ENCODE measurements at places on chromosomes 11 and 22.
A peak's percentile ranks its signal among the peaks of the same experiment; 100 is the strongest.

DNA sequence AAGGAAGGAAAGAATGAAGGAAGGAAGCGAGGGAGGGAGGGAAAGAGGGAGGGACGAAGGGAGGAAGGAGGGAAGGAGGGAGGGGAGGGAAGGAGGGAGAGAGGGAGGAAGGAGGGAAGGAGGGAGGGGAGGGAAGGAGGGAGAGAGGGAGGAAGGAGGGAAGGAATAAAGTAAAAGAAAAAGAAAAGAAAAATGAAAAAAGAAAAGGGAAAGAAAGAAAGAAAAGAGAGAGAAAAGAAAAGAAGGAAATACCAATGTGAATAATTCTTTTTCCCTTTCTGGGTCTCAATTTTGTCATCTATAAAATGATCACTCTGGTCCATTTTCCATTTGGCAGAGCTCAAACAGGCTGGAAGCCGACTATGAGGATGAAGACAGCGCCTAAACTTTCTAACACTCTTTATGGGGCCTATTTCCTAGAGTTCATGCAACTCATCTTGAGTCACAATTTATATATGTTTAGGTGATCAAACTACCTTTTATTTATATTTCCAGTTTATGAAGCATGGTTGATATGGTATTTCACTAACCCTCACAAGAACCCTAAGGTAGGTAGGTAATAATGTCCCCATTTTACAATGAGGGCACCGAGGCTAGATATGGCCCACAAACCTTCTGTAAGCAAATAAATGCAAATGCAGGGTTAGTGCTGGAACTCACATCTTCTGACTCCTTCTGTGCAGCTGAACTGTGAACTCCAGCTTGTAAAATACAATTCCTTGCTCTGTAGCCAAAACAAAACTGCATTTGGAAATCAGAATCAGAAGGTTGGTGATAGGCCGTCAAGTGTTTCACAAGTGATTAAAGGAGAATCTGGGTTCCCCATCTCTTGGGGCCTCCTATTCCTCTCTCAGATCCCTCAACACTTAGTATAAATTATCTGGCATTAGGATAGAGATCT, 434.3 kb downstream of the ETS1 start:
- no peak for DNase-seq

- peak; percentile 53 for DNase-seq
Observed at GRCh38 chr22:27212617-27213177, 555.3 kb downstream of the MIAT start.

DNA sequence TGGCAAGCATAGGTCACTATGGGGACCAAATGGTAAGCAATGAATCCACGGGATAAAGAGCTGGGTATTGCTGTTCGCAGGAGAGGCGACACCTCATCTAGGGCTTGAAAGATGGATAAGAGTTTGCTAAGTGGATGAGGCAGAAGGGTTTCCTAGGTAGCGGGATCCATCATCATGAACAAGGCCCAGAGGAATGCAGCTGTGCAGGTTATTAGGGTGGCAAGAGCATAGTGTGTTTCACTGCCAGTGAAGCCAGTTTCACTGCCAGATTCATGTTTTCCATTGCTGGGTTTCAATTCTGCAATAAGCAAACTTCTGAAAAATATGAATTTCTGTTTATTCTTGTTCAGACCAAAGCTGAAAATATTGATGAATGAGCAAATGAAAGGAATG, 27.2 kb downstream of the WEE1 start:
- no peak for DNase-seq

DNA sequence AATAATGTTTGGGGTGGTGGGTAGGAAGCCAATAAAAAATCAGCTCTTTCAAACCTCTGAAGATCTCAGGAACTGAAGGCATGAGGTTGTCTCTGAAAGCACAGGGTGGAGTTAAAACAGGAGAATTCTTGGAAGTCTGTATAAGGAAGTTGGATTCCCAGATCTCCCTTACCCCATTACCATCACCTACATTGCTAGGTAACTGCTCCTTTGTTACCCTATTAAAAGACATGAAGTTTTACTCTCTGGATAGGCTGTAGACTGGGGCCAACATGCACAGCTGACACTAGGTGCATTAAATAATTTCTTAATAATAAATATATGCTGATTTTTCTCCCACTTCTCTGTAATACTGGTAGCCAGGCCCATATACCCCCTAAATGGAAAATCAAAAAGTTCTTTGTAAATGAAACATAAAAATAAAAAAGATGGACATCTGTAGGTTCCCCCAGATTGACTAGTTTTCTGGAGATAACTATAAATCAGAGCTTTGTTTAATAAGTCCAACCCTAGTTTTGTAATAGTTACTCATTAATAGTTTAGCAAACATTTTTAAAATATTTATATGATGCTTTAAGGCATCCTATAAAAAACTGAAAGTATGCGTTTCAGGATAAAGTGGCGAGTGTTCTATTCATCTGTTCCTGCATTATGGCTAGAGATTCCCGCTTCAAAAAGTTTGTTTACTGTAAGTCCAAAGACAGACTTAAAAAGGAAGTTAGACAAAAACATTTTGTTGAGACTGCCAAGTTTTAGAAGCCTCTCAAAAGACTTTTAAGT, 63.8 kb downstream of the KIF18A start:
- DNase-seq = no peak

DNA sequence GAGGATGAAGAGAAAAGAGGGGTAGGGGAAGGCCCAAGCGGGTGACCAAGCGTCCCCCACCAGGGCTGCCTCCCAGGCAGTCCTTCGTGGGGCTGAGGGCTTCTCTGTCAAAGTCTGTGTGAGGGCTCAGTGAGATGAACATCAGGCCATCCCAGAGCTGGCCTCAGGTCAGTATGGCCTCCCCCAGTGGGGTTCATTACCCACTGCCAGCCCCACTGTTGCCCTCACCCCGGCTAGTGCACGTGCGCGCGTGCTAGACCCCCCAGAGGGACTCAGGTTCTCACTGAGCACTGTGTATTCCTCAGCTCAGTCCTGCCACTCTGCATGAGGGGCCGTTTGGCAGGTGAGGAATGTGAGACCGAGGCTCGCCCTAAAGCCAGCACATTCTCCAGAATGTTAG, 3.3 kb downstream of the KDELR3 start:
- no peak for DNase-seq

- no peak for DNase-seq
Observed at GRCh38 chr22:19710769-19711106, 3.6 kb upstream of the SEPTIN5 start.

GRCh38 chr11:1206391-1207271, 16.2 kb upstream of the MUC5B start:
- DNase-seq = no peak

DNA sequence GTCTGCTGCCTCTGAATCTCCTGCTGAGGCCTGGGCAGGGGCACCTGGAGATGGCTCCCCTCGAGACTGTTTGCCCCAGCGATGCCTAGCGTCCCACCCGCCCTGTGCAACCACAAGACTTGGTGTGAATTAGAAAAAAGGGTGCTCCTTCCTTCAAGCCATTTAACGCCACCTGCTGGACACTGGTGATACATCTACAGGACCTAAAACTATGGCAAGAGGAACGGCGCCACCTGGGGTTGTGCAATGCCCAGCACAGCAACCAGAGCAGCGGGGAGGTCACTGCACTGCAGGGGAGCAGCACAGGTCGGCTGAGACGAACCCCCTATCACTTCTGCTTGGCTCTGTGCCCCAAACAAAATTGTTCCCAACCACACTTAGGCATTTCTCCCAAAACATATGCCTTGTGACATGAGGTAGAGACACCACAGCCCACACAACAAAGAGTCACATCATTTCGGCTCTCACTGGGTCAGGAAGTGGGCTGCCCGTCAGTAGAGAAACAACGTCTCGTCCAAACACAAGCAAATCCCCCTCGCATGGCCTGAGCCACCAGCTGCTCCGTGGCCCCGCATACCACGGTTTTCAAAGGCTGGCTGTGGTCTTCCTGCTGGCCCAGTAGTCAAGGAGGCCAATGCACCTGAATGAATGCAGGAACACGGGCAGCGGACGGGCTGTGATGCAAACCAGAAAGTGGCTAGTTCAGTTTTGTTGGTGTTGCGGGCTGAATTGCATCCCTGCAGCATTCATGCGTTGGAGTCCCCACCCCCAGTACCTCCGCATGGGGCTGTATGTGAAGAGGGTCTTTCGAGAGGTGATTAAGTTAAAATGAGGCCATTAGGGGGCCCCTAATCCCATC, 171.9 kb downstream of the SHANK2 start:
- peak; percentile 53 for DNase-seq

DNA sequence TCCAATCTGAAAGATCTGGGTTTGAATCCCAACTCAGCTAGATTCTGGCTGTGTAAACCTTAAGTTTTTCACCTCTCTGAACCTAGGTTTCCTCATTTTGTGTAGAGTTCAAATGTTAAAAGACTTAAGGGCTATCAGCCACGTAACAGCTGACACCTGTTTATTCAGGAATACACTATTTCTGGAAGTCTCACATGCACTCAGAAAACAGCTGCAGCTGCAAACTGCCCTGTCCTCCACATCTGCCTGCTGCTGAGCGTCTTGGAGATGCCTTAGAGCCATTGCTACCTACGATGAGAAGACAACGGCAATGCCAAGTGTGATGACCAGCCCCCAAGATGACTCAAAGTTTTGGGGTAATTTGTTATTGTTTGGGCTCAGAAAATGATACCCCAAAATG, 6.7 kb upstream of the TRIM44 start:
- no peak for DNase-seq

DNA sequence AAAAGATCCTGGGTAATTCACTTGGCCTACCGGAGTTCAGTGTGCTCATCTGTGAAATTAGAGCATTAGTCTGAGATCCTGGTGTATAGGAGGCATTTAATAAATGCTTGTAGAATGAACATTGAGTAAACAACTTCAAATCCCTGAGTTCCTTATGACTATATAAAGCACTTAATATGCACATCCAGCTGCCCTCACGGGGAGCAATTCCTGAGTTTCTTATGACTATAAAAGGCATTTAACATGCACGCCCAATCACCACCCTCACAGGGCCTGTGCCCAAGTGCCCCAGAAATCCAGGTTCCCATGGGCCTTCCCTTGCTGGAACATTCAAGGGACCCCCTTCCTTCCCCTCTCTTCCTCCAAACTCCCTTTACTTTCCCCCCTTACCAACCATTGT, 13.6 kb downstream of the DRD2 start:
- no peak for DNase-seq

DNA sequence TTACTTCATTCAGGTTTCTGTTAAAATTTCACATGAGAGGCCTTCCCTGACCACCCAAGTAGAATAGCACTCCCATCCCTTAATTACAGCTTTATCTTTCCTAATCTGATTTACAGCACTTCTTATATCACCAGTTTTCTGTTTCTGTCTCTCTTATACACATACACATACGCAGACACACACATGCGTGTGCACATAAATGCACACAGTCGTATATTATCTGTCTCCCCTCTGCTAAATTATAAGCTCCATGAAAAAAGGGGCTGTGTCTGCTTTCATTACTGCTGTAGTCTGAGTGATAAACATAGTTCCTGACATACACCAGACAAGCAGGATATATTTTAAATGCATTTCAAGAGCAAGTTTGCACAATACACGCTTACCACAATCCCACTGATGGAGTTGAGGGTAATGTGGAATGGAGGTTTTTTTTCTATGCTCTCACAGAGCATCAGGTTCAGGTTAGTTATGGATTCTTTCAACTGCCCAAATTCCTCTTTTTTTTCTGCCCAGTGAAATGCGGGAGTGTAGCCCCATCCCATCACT, 13.7 kb upstream of the TOP3B start:
- DNase-seq = no peak

DNA sequence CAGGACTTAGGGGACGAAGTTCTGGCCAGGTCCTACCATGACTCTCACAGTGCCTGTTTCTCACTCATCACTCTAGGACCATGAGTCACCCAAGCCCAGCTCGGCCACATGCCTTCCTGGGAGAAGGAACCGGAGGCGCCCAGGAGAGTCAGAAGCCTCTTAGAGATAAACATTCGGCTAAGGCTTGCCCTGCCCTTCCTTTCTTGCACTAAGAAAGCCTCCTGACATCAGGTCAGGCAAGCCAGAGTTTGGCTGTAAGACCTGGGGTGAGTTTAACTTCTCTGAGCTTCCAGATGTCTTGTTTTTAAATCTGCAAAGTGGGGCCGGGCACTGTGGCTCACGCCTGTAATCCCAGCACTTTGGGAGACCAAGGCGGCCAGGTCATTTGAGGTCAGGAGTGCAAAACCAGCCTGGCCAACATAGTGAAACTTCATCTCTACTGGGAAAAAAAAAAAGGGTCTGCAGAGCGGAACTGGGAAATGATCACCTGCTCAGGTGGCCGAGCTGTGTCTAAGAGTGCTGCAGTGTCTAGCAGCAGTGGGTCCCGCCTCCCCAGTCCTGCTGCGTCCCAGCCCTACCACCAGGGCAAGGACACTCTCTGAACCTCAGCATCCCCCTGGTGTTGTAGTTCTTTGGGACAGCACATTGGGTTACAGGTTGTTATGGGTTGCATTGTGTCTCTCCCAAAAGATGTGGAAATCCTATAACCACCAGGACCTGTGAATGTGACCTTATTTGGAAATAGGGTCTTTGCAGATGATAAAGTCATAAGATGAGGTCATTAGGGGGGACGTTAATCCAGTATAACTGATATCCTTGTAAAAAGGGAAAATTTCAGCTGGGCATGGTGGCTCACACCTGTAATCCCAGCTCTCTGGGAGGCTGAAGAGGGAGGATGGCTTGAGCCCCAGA, 1.8 kb upstream of the CARS1 start:
- DNase-seq = no peak

DNA sequence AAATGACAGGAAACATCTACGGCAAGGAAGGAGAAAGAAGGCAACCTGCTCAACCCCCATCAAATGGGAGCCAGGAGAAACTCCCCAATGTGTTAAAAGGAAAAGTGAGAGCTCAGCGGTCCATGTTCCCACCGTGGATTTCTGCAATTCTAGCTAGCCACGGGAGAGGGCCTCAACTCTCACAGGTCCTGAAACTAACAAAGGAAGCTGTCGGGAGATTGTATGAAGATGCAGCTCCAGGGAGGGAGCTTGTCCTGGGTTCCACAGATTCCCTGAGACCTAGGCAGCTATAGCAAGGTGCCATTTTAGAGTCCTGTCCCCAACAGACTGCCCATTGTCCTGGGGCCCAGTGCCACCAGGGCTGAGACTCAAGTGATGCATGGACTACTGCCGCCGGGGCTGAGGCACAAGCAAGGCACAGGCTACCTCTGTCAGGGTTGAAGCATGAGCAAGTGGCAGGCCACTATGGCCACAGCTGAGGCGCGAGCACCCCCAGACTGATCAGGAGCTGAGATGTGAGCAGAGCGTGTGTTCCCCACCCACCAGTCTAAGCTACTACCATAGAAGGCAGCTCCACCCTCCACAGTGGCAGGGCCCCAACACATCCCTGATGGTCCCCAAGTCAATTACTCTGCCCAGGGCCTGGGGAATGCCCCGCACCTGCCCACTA, 31.3 kb downstream of the RSF1 start:
- DNase-seq = no peak

DNA sequence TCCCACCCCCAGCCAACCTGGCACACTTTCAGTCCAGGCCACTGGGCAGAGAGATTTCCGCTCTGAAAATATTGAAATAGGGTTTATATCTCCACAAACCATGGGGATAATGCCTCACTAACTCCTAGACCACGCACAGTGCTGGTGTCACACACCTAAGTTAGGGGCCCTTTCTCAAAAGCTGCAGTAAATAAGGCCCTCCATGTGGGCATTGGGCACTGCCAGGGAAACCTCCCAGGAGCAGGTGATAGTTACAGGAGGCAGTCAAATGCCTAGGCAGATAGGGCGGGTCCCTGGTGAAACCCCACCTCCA, 3.1 kb upstream of the IL10RA start:
- no peak for DNase-seq
